ENCODE measurements at places on chromosomes 7 and 10.

DNA sequence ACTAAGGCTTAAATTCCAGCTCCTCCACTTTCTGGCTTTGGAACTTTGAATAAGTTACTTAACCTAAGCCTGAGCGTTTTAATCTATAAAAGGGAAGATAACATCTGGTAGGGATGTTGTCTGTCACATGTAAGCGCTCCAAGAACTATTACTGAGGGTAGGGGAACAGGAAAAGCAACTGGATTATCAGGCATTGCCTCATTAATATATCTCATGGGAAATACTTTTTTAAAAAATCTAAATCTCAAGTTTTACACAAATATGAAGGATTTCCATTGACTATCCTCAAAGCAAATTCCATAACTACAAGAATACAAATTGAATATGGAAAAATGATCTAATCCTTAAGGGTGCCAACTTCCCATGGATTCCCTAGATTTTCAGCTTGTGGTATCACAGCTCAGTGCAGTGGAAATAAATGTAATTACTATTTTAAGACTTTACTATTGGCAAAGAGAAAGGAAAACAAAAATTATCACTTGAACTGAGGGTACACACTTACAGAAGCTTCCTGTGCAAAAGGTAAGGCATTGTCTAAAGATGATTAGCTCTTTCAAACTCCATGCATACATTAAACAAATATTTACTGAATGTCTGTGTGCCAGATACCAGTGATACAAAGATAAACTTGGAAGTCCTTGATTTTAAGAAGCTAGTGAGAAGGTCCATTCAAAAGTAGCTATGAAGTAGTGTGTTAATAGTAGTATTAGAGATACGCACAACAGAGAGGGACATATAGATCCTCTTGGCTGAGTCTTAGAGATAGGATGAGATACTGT, 38.4 kb downstream of the NT5C2 start:
- no peak for DNase-seq

DNA sequence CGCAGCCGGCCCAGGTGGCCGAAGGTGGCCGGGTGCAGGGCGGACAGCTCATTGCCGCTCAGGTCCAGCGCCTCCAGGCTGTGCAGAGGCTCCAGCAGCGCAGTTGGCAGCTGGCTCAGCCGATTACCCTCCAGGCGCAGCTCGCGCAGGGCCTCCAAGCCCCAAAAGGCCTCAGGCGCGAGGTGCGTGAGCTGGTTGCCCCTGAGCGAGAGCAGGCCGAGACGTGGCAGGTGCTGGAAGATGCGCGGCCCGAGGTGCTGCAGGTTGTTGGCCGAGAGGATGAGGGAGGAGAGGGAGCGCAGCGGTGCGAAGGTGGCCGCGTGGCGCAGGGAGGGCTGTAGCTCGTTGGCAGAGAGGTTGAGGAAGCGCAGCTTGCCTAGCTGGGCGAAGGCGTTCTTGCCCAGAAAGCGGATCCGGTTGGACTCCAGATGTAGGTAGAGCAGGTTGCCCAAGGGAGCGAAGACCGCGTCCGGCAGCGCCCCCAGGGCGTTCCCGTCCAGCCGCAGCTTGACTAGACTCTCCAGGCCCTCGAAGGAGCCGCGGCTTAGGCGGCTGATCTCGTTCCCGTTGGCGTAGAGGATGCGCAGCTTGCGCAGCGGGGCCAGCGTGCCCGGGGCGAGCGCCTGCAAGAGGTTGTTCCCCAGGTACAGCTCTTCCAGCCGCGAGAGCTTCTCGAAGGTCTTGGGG, 923 bp downstream of the TRIL start:
- no peak for DNase-seq

- no peak for DNase-seq
Observed at GRCh38 chr10:45581582-45582385, 90.8 kb downstream of the ZFAND4 start.

- no peak for DNase-seq
Observed at GRCh38 chr7:76356823-76357222, 2.0 kb downstream of the YWHAG start.

- no peak for DNase-seq
Observed at GRCh38 chr10:94762393-94762792, at the start of gene CYP2C19. Gene CYP2C19, plus strand, starts transcription at chr10:94762681. Its CDS starts 25 bp downstream, at chr10:94762706.

- peak; percentile 16 for DNase-seq
Observed at GRCh38 chr10:67697724-67698131, 1.7 kb upstream of the CTNNA3 start.

- DNase-seq: no peak
Observed at GRCh38 chr7:139791316-139791715, 13.5 kb upstream of the HIPK2 start.

All from NT2/D1 (cell line).